Vagina (tissue), 2 donors: ENCODE measurements at places on chromosomes 4 and X.

GRCh38 chrX:118847676-118848075 lies 24.1 kb downstream of the ZCCHC12 start:
- no peak for DNase-seq

- DNase-seq: no peak
These were observed 176.7 kb downstream of the PDGFC start for GRCh38 chr4:156794863-156795262.

GRCh38 chr4:145186729-145187128 lies 6.3 kb upstream of the OTUD4 start:
- no peak for DNase-seq

GRCh38 chr4:76856243-76857073 lies 41.5 kb downstream of the SOWAHB start:
- DNase-seq: no peak

- DNase-seq: no peak
These were observed 202.0 kb downstream of the APBB2 start for GRCh38 chr4:41012293-41012692.

GRCh38 chr4:39729557-39729956 lies 31.6 kb downstream of the UBE2K start:
- DNase-seq: no peak

- no peak for DNase-seq
These were observed 54.1 kb downstream of the TLR10 start for GRCh38 chr4:38728631-38729141.

DNA sequence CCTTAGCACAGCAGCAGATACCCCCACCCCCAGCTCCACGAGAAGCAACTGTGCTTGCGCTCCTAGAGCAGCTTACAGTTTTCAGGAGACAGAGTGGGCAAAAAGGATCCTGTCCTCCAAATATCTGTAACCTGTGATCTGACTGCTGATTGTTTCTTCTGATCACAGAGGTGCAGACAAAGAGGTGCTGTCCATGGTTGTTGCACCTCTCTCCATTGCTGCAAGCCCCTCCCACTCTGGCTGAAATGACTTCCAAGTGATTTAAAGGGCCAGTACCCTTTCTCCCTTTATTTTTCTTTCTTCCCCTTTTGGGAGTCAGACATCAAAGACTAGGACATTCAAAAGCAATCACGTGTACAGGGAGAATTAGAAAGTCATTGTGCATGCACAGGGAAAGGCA lies 205.3 kb upstream of the GEMIN8 start:
- no peak for DNase-seq

- no peak for DNase-seq
These were observed 205.1 kb downstream of the AWAT2 start for GRCh38 chrX:69844636-69845035.

- DNase-seq: no peak
These were observed 94.5 kb downstream of the DHX15 start for GRCh38 chr4:24489870-24490269.

DNA sequence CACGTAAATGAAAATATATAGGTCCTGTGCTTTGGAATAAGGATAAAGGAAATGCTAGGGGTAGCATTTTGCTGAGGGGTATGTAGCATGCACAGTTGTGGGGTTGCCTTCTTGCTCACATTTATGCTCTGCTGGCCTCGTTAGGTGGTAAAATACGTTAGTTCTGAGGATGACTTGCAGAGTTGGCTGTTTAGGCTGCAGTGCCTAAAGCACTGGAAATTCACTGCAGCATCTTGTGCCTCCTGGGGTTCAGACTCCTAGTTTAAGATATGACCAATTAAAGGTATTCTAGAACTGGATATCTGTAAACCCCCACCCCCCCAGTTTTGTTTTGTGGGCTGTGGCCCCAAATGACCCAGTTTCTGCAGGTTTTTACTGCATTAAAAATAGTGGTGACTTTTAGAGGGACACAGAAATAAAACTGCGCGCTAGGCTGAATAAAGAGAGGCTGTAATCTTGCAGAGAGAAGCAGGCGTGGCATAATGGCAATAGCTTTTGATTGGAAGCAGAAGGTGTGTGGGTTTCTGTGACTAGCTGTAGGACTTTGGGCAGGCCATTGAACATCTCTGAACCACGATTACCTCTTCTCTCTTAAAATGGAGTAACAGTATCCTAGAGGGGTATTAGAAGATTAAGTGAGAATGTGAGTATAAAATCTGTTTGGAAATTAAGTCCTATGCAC lies 79.3 kb downstream of the REPS2 start:
- DNase-seq: no peak

DNA sequence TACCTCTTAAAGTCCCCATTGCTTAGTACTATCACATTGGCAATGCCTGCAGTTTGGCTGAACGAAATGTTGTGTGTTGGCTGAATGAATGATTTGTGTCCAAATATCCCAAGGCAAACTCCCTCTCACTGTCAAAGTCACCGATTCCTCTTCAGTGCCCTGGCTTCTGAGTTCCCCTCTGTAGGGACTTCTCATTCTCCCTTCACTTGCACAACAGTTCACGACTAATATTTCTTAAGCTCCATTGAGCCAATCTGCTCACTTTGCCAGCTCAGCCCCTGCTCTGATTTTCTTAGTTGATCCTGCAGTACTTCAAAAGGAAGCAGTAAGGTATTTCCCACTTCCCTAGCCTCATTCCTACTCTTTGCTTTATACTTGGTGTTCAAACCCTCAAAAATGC lies 21.9 kb upstream of the PACRGL start:
- DNase-seq: no peak

DNA sequence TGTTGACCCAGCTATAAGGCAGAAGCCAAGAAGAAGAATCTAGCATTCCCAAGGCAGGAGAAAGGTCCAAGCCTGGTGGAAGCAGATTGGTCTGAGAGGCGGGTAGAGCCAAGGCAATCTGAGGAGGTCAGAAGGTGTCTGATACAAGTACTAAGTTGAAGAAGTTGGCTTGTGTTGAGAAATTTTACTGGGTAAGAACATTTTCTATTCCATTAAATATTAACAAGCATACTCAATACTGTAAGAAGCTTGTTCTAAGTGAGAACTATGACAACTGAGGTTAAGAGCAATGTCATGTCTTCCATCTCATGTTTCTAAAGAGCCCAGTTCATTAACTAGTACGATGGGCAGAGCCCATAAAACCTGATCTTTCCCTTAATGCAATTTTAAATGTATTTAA lies 75.0 kb downstream of the FAM13A start:
- DNase-seq: no peak

GRCh38 chr4:79431839-79432238 lies 23.8 kb upstream of the GK2 start:
- DNase-seq: no peak

DNA sequence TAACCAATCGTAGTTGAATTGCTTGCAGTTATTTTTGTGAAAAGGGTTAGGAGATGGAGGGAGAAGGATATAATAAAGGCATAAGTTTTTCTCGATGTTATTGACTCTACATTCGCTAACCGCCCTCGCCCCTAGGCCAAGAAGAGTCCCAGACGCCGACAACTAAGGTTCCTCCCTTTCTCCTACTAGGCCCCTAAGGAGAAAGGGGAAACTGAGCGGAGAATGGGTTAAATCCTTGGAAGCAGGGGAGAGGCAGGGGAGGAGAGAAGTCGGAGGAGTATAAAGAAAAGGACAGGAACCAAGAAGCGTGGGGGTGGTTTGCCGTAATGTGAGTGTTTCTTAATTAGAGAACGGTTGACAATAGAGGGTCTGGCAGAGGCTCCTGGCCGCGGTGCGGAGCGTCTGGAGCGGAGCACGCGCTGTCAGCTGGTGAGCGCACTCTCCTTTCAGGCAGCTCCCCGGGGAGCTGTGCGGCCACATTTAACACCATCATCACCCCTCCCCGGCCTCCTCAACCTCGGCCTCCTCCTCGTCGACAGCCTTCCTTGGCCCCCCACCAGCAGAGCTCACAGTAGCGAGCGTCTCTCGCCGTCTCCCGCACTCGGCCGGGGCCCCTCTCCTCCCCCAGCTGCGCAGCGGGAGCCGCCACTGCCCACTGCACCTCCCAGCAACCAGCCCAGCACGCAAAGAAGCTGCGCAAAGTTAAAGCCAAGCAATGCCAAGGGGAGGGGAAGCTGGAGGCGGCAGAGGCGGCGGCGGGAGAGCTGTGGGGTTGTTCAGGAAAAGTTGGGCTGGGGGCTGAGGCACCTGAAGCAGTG lies 5.9 kb downstream of the ATOH1 start:
- DNase-seq: no peak

- no peak for DNase-seq
These were observed 4.9 kb downstream of the LYAR start for GRCh38 chr4:4284827-4285618.

DNA sequence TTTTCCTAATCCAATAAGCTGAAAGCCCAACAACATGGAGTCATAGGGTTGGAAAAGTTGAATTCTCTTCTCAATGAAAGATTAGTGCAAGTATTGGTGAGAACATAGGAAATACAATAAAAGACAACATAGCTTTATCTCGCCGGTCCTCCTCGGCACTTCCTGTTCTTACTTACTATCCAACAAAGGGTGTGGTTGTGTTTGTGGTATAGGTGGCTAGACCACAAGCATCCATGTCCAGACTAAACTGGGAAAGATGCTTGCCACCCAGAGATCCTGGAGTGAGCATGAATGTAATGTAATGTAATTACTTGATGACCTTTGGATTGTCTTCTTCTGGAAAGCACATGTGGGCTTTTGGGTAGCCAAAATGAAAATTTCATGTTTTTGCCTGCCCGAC lies 223.8 kb downstream of the CPE start:
- no peak for DNase-seq

DNA sequence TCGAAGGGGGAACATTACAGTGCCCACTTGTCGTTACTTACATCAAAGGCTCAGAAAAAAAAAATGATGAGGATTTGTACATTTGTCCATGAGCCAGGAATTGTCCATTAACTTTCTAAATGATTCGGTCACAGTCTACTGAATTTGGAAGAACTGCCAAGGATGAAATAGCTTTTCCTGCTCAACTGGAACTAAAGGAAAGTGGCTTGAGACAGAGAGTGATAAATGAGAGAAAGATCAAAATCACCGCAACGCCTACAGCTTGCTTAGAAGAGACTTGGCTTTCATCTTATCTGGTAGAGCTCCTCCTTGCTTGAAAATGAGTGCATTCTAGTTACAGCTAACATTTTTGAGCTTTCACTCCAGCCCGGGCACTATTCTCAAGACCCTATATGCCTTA lies 55.5 kb upstream of the ADGRG2 start:
- peak; percentile 22 for DNase-seq

- no peak for DNase-seq
These were observed 127.6 kb upstream of the SH3RF1 start for GRCh38 chr4:169398316-169398715.

GRCh38 chr4:86549163-86549788 lies 44.8 kb upstream of the PTPN13 start:
- no peak for DNase-seq

- no peak for DNase-seq
These were observed 88.2 kb upstream of the USP9X start for GRCh38 chrX:40996886-40997530.

GRCh38 chrX:8413279-8413678 lies 51.4 kb upstream of the VCX3B start:
- no peak for DNase-seq

GRCh38 chr4:62328526-62328925 lies 1128.4 kb downstream of the ADGRL3 start:
- no peak for DNase-seq

GRCh38 chrX:76126851-76127250 lies 46.0 kb upstream of the PBDC1 start:
- DNase-seq: no peak

GRCh38 chrX:70434914-70435586 lies 9.6 kb upstream of the DLG3 start:
- DNase-seq: peak; percentile 70

DNA sequence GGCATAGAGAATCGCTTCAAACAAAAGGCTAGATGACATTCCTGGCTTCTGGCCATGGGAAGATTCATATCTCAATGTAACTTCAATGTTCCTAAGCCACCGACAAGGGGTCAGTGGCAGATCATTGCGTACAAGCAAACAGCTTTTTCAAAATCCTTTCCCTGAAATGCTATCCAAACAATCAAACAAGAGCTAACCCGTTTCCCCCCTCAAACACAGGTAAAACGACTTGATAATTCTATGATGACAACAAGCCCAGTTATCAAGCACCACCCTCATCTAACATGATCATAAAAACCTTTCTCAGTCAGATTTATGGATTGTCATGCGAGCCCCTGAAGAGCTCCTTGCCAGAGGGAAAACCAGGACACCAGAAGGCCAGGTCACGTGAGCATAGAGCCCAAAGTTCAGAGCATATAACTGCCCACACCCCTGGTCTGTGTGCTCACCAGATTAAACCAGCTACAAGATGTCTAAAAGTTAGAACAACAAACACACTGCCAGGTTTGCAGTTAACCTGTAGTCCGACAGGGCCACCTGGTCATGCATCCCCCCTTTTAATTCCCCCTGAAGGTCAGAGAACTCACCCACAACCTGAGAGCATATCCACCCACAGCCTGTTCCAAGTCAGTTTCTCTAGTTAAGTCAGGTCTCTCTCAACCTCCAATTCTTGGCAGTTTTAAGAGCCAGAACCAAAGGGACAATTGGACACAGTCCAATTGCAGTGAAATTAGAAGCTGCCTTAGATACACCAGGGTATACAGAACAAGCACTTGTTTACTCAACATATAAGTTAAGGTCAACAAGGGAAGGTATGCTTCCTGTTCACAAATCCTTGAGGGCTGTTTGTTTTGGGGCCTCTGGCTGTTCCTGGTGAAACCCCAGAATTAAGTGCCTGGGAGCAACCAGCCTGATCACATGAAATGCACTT lies 248.1 kb upstream of the PPARGC1A start:
- no peak for DNase-seq

DNA sequence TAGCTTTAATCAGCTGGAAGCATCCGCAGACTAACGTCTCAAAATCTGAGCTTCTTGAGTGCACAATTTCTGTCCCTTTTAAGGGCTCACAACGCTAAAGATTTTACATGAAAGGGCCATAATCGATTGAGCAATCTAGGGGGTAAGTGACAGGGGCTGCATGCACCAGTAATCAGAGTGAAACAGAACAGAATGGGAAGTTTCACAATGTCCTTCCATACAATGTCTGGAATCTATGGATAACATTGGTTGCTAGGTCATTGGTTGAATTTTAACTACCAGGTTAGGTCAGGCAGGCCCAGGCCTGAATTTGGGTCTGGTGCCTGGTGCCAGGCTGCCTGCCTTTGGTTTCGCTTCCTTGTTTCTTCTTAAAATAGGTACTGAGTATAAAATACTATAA lies 42.0 kb upstream of the MTMR8 start:
- DNase-seq: no peak

DNA sequence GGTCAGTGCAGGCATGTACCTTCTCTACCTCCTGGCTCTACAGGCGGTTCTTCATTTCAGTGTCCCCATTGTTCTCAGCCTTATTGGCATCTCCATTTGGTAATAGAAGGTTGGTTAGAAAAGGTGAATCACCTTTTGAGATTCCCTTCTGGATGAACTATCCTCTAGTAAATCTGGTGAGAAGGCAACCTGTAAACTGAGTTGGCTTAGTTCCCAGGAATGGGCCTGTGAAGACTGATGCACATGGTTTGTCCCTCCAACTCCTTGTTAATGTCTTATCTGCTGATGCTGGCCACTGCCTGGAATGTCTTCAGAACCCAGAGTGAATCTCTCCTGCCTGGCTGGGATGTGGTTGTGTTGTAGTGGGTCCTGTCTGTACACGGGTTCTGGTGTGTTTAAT lies 143.4 kb upstream of the WDR1 start:
- no peak for DNase-seq
